ENCODE measurements at places on chromosomes 3 and 15.
A peak's percentile ranks its signal among the peaks of the same experiment; 100 is the strongest.

GRCh38 chr15:83039206-83039605, 27.8 kb upstream of the C15orf40 start:
- DNase-seq, result no peak

- DNase-seq, result no peak
Measured at GRCh38 chr3:119408243-119408950, 55.0 kb downstream of the TMEM39A start.

- no peak for DNase-seq
Measured at GRCh38 chr3:57068437-57069089, 8.1 kb downstream of the SPATA12 start.

- no peak for DNase-seq
Measured at GRCh38 chr3:69568458-69568857, 170.8 kb upstream of the MITF start.

DNA sequence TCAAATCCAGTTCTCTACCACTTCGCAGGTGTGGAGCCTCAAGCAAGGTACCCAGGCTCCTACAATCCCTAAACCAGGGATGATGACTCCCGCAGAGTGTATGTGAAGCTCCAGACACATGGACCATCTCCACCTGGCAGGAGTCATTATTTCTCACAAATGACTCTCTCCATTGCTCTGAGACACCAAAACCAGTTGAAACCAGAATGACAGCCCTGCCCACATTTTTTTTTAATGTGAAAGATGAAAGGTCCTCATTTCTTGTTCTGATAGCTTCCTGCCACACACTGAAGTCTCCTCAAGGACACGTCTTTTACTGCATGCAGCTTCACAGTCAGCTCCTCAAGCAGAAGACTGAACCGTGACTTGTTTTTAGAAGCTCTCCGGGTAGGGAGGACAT, 61.4 kb upstream of the ZBTB38 start:
- no peak for DNase-seq

DNA sequence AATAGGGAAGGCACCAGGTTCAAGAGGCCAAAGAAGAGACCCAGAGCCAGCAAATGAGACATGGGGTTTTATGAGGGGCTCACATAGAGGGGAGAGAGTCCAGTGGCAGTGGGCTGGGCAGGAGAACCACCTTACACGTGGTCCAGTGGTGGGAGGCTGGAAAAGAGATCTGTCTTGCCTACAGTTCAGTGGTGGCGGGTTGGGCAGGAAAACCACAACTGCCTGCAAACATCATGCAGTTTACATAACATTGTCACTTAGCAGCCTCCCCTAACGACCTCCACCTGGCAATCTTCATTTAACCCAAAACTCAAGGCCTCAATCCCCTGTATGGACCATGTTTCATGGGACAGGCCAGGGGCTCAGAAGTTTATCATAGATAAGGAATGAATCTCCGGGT, 29.1 kb downstream of the CRYGS start:
- no peak for DNase-seq

GRCh38 chr3:145490088-145491048, 670.6 kb downstream of the PLOD2 start:
- no peak for DNase-seq

GRCh38 chr3:147937341-147937740, 528.2 kb downstream of the ZIC1 start:
- no peak for DNase-seq

- DNase-seq, result peak; percentile 24
Measured at GRCh38 chr15:79380755-79381497, 51.2 kb upstream of the MINAR1 start.
